ENCODE measurements at places on chromosomes 6 and 20.

- DNase-seq: no peak
Observed at GRCh38 chr6:96792561-96793190, 44.6 kb downstream of the GPR63 start.

DNA sequence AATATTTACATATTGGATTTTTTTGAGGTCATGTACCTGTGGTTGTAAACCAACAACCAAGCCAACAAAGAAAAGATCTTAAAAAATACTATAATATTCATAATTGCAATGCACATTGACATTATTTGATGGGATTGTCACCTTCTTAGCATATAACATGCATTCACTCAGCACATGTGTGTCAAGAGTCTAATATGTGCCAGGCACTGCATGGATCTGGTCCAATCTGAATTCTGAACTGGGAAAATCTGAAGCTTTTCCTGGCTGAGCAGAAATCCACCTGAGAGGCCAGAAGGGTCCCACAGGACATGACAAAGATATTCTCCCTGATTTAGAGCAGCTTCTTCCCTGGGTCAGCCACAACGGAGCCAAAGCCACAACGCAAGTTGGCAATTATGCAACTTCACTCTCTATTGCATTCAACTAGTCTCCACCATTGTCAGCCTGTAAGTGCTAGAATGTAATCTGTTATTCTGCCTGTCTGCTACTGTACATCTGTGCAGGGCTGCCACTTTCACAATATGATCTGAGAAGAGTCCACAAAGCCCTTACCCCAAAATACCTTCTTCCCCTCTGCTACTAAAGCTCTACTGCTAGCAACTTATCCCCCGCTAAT, 17.0 kb upstream of the DDO start:
- no peak for DNase-seq

DNA sequence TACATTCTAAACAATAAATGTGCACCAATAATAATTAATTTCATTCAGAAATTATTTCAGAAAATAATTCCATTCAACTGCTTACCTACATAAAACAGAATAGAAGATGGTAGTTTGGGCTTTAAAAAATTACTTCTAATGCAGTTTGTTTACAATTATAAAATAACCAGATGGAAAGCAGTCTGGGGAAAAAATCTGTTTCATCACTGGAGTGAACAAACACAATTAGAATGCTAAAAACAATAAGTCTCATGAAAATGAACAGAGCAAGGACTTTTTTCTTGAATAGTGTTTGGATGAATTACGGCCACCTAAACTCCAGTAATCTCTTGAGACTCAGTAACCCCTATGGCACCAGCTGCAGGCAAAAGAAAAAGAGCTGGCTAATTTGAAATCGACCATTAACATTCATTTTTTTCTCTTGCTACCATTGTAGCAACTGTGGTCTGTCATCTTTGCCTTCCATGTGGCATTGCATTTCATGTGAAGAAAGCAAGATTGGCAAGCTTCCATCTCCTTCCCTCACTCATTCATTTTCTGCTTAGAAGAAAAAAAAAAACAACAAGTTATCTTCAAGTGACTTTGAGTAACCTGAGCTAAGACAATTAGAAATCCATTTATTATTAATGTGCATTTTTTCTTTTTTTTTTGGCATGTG, 88.4 kb upstream of the CEP85L start:
- DNase-seq: no peak

DNA sequence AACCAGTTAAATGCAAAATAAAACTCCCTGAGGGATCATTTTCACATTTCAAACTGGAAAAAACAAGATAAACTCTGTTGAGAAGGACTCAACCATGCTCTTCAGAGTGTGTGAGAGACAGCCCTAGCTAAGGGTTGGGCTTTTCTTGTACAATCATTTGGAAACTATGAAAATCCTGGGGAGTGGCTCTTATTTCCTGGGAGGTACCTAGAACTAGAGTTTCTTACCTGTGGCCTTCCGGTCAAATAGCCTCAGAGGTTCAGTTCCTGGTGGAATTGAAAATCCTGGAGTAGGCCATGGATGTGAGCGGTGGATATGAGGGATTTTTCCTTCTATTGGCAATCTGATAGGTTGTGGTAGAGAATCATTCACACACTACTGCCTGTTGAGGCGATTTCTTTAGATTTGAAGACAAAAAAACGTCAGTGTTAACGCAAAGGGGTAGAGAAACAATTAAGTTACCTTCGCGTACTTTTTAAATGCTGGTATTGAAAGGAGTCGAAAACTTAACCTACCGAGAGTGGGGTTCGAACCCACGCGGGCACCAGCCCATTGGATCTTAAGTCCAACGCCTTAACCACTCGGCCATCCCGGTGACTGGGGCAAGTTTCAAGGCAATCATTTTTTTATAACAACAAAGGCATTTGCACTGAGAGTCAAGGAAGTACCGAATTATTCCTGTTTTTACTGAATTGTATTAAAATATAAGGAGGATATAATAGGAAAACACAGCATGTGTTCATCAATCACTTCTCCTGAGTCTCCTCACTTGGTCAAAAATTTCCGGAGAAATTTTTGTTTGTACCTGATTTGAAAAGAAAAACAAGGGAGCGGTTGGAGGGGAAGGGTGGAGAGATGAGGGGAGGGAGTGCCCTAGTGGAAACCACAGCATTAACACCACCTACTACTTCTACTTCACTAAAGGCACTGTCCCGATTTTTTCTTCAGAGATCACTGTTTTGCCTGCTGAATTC, 191.3 kb downstream of the OR2B2 start:
- no peak for DNase-seq

GRCh38 chr6:162187168-162187935, 540.2 kb downstream of the PRKN start:
- no peak for DNase-seq

GRCh38 chr6:56040889-56041301, 165.5 kb upstream of the BMP5 start:
- DNase-seq: no peak

GRCh38 chr6:37845930-37846329, 26.4 kb downstream of the ZFAND3 start:
- DNase-seq: no peak

DNA sequence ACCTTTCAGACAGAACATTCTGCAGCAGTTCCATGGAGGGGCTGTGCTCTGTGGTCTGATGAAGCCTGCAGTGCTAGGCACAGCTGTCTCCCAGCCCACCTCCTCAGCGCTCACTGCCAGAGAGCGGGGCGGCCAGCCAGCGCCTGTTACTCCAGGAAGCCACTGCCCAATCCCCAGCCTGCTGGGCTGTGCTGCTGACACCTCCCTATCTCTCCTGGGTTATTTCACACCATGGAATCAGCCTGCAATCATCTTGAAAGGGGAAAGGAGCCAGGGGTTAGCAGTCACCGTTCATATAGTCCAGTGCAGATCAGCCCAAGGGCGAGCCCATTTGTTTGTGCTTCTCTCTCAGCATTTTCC, 46.3 kb upstream of the NHSL1 start:
- no peak for DNase-seq
